Activated naive CD4-positive, alpha-beta T cell (primary cell): ENCODE measurements at places on chromosomes 1 and 21.

DNA sequence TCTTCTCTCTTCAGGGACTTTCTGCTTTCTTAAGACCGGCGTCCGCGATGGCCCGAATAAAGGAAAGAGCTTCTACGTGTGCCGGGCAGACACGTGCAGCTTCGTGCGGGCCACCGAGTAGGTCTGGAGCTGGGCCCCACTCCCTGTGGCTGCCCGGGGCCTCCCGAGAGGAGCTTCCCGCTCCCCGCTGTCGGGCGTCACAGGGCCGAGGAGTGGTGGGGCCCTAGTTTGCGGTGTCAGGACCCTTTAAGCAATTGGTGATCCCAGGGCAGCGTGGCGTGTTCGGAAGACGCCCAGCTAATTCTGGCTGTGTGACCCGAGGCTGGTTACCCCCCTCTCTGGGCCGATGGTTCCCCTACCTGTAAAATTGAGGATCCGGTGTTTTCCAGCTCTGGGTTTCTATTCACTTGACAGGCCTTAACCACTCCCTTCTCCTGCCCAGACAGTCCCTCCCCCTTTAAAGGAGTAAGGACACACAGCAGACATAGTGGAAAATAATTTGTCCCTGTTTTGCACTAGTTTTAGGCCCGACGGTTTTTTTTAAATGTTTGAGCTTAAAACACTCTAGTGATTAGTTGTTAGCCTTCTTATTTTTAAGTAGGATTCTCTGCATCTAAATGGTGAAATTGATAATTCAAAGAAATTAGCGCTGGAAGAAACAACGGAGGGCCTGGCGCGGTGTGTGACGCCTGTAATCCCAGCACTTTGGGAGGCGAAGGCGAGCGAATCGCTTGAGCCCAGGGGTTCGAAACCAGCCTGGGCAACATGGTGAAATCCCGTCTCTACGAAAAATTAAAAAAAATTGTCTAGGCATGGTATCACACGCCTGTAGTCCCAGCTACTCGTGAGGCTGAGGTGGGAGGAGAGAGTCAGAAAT, 553 bp downstream of the TTF2 start:
- DNase-seq, result no peak

- no peak for DNase-seq
These were observed 257.7 kb upstream of the CSF3R start for GRCh38 chr1:36740446-36740845.

- DNase-seq, result no peak
These were observed 22.4 kb upstream of the EPS15 start for GRCh38 chr1:51541313-51542050.

DNA sequence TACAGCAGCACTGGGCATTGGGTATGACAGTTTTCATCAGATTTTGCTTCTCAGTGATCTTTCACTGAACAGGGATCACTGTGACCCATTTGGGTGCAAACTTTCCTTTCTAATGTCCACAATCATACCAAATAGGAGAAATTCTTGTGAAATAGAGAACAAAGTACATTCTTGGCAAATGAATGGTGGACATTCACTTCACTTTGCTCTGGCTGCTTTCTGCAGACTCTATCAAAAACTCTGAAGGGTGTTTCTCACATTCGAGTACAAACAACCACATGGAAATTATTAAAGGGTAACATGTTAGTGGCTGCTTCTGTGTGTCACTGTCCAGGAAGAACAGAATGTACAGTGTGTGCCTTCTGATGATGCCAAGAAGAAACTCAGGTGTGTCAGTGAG, 61.9 kb upstream of the ADAM30 start:
- no peak for DNase-seq

DNA sequence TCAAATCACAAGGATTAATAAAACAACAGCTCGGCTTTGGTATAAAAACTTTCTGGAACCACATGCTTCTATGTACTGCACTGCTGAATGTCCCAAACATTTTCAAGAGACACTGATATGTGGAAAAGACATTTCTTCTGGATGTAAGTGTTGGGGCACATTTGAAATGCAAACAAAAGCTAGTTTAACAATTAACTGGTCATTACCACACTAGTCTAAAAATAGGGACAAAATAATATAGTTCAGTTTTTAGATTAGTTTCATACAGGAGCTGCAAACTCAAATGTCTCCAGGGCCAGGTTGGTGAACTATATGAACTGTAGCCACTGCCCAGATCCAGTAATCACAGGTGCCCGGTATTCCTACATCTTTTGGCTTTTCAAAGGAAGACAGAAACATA, 3.2 kb downstream of the IL23R start:
- no peak for DNase-seq

- DNase-seq, result no peak
These were observed 27.3 kb downstream of the F11R start for GRCh38 chr1:160993544-160994193.

DNA sequence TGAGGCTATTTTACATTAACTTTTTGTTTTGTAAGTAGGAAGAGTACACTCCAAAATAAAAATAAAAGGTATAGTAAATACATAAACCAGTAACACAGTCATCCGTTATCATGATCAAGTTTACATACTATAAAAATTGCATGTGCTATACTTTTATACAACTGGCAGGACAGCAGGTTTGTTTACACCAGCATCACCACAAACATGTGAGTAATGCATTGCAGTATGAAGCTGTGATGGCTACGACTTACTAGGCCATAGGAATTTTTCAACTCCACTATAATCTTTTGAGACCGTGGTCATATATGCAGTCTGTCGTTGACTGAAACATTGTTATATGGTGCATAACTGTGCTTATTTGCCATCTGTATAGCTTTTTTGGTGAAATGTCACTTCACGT, 106.2 kb downstream of the CENPF start:
- DNase-seq, result no peak

DNA sequence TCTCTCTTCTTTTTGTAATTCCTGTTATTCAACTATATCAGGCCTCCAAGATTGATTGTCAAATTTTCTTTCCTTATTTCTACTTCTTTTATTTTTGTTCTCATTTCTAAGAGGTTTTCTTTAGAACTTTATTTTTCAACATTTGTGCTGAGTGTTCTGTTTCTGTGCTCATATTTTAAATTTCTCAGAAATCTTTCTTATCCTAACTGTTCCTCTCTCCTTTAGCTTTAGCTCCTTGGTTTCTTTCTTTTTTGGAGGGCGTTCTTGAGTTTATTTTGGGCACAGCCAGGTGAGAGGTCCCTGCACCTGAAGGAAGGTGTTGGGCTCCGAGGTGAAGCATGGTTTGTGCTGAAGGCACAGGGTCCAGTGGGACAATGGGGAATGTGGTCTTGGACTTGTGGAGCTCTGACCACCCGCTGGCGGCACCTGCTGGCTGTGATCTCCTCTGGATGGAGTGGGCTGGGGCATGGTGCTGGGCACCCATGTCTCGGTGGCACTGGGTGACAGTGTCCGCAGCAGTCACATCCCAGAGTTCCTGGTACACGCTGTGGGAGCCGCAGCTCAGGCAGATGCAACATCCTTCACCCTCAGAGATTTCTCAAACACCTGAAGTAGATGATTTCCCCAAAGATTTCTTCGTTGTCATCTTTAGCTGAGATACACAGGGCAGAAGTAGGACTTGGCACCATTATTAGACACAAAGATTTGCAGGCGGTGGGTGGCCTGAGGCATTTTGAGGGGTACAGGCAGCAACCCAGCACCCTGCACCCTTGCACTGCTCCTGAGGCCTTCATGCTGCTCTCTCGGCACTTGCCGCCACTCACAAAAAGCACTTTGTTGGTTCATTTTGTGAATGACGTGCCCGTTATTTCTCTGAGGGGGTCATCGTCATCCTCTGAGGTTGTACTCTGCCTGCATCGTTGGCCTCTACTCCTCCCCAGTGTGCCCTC, 38.2 kb upstream of the DIP2A start:
- no peak for DNase-seq

- DNase-seq, result no peak
These were observed 5.0 kb upstream of the ADGRB2 start for GRCh38 chr1:31768939-31769704.

GRCh38 chr1:2807678-2808385, 6.3 kb upstream of the TTC34 start:
- DNase-seq, result no peak

DNA sequence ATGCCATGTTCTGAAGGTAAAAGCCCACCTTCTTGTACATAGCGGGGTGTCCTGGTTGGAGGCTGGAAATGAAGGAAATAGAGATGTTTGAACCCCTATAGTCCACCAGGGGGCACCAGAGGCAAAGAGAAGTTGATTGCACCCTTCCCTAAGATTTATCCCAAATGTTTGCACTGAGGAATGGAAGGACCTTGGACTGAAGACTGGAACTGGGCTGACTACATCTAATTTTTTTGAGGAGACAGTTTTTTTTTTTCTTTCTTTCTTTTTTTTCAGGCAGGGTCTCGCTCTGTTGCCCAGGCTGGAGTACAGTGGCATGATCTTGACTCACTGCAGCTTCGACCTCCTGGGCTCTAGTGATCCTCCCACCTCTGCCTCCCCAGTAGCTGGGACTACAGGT, 55.3 kb upstream of the EIF4G3 start:
- no peak for DNase-seq

DNA sequence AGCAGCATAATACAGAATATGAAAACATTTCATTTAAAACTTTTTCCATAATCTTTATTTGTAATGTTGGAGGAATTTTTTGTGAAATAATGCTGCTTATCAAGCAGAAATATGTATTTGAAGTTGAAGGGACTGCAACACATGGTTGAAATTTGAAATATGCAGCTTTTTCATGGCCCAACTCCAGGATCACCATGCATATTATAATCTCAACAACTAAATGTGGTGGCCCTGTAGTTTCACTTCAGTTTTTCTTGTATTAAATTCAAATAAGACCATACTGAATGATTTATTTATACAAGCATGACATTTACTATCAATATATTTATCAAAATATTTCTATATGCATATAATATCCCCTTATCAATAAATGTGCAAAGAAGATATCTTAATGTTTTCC, 157.7 kb upstream of the LHX8 start:
- no peak for DNase-seq

DNA sequence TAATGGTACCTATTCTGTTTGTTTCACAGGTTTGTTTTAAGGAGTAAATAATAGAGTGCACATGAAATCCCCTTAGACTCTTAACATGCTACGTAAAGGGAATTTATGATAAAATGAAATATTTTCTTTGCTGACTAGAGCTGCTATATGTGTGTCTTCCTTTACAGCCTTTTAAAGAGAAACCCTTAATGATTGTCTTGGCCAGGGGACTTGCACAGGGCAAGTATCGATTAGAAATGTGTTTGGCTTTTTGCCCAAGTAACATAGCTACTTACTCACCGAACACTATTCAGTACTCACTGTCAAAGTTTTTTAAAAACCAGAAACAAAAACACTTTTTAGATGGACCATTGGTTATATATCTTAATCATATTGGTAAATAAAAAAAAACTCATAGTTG, 71.3 kb upstream of the KIAA1614 start:
- DNase-seq, result no peak

GRCh38 chr1:24415334-24415909, at the start of gene NIPAL3:
Gene NIPAL3 (plus strand): TSS chr1:24415802. CDS start chr1:24419548, 3,746 bp downstream.
- DNase-seq, result peak; percentile 90

- DNase-seq, result no peak
These were observed 7.1 kb downstream of the RNPEP start for GRCh38 chr1:201989354-201990128.

GRCh38 chr1:105087506-105087905, 1337.8 kb downstream of the AMY1C start:
- no peak for DNase-seq

DNA sequence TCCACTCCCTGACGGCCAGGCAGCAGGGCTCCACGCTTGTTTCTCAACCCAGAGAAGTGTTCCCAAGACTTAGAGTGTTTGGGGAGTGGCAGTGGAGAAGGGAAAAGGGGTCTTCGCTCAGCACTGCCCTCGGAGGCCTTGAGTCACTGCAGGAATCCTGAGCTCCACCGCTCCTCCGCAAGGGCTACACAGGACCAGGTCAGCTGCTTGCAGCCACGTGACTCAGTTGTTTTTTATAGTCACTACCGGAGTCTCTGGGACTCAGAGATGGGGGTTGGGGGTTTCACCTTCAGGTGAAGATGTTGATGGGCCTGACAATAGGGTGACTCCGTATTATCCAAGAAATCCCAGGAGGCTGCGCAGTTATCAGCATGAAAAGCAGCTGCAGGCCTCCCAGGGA, 76.2 kb upstream of the TMEM51 start:
- no peak for DNase-seq

DNA sequence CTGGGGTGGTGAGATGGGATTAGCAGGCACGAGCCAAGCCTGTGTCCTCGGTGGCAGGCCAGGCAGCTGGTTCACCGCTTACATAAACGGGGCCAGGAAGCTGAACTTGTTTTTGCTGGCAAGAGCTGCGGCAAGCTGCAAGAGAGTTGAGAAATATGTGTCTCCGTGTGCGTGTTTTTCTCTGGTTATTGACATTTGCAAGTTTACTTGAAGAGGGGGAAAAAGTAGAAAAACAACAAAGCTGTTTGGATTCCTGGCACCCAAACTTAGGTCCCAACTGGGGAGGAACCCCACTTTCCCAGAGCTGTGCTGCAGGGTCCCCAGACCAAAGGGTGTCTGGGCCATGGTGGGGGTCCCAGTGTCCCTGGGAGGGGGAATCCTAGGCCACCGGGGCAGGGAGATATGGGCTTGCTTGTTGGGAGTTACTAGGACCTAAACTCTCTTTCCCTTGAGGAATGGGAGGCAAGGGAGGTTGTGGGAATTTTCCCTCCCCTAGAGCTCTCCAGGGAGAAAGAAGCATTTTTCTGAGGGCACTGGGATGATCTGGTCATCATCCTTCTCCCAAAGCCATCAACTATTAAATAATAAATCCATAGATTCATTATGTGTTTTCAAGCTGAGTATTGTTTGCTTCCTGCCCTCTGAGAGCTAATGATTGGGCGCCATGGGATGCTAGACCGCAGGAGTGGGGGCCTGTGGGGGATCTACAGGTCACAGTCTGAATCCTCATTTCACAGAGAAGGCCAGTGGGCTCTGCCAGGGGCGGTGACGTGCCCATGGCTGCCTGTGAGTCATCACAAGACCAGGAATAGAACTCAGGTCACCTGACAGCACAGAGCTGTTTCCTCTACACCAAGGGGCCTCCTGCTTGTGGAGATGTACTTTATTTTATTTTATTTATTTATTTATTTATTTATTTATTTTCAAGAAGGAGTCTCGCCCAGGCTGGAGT, 14.8 kb downstream of the IL6R start:
- DNase-seq, result no peak

DNA sequence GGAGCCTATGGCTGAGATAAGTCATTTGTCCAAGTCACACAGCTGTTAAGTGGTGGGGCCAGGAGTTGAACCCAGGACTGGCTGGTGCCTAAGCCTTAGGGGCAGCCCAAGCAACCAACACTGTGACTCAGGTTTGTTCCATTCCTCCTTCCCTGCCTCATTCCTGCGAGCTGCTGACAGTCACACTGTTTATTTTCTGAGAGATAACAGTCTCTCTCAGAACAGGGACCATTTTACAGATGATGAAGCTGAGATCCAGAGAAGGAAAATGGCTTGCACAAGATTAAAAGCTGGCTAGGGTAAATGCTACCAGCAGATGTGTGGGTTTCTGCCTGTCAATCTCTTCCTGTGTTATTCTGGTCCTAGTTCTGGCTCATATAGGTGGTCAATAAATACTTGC, 24.3 kb upstream of the TCEA3 start:
- no peak for DNase-seq

- DNase-seq, result no peak
These were observed 67.4 kb downstream of the LUZP1 start for GRCh38 chr1:23101101-23101827.
